ENCODE measurements at places on chromosomes 2 and 18.

GRCh38 chr2:216281316-216281715 is 91.0 kb downstream of the MARCHF4 start:
- no peak for DNase-seq

- DNase-seq = no peak
Measured at GRCh38 chr2:150379166-150379565, 108.3 kb downstream of the RND3 start.

- DNase-seq = no peak
Measured at GRCh38 chr2:217491271-217491670, 511.5 kb downstream of the TNS1 start.

DNA sequence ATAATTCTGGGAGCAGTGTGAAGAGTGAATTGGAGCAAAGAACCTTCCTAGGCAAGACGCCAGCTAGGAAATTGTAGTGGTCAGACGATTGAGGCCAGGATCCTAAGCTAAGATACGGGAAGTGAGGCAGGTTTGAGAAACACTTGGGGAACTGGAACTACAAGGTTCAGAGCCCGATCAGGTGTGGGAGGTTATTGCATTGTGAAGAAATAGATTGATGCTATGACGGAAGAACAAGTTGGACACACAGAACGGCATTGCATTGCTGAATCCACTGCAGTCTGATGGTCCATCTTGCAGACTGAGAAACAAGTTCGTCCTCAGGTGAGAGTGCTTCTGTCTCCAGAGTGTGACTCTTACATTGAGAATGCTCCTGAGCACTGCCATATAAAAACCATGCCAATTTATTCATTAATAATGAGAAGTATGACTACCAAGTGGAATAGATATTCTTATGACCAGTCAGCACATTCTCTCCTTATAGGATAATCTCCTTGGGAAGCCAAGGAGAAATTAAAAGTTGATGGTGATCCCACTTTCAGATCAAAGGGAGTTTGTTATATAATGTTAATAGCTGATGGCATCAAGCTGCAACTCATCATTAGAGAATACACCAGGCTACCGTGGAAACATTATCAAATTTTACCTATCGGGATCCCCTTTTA is 30.9 kb downstream of the ANTXR1 start:
- no peak for DNase-seq

GRCh38 chr2:230430957-230431910 is 15.2 kb downstream of the SP100 start:
- DNase-seq = no peak

GRCh38 chr2:239780236-239780994 is 244.7 kb downstream of the NDUFA10 start:
- DNase-seq = no peak

- no peak for DNase-seq
Measured at GRCh38 chr2:50748671-50749070, 283.3 kb downstream of the NRXN1 start.

DNA sequence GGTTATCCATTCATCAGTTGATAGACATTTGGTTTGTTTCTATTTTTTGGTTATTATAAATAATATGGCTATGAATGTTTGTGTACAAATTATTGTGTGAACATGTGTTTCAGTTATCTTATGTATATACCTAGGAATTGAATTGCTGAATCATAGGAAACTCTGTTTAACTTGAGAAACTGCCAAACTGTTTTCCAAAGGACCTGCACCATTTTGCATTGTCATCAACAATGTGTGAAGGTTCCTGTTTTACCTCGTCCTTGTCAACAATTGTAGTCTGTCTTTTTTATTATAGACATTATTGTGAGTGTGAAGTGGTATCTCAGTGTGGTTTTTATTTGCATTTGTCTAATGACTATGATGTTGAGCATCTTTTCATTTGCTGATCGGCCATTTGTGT is 17.1 kb downstream of the PDK1 start:
- no peak for DNase-seq

DNA sequence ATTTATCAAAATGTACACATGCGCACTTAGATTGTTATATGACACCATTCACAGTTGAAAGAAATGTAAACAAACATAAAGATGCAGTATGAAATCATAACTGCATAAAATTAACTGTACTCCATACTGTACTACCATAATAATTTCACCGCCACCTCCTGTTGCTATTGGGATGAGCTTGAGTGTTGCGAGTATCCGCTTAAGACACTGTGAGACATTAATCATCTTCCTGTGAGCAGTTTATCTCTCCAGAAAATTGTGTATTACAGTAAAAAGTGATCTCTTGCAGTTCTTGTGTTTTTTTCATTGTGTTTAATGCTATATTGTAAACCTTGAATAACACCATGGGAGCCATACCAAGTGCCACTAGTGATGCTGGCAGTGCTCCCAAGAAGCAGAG is 46.1 kb downstream of the OLA1 start:
- no peak for DNase-seq

DNA sequence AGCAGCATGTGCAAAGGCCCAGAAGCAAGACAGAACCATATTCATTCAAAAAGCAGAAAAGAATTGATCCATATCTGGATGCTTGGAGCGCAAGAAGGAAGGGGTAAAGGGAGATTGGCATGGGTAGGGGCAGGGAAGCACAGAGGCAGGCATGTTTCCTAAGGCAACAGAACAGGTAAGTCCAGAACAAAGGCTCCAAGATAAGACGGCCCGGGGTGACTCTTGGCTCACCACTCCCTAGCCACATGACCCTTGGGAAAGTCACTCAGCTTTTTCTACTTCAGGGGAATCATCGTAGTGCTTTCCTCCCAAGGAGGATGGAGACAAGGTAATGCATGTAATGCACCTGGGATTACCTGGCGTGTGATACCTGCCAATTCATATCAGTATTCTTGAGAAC is 37.7 kb upstream of the ST3GAL5 start:
- no peak for DNase-seq

- DNase-seq = no peak
Measured at GRCh38 chr18:74975001-74975400, 233.9 kb downstream of the PTGR3 start.

- DNase-seq = no peak
Measured at GRCh38 chr2:240585101-240585500, 1.4 kb upstream of the CAPN10 start.

DNA sequence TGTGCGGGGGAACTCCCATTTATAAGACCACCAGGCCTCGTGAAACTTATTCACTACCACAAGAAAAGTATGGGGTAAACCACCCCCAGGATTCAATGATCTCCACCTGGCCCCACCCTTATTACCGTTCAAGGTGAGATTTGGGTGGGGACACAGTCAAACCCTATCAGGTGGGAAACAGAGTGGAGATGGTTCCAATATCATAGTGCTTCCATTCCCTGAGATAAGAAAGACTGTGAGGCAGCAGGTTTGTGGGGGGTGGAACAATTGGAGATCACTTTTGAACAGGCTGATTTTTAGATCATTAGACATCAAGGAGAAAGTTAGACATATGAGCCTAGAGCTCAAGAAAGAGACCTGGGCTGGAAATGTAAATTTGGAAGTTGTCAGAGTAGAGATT is 39.3 kb downstream of the GKN2 start:
- no peak for DNase-seq

DNA sequence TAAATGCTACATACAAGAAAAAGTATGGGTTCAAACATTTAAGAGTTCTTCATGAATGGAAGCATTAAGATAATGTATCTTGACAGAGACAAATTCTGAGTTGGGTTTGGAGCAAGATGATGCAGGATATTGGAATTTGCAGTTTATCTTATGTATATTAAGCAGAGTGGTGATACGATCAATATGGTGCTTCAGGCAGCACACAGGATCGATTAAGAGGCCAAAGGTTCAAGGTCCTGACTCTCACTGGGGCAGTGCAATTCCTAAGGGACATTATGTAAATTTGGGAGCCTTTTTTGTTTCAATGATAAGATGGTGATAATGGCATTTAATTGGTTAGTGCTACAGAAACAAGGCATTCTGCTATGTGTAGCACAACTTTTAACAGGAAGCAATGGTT is 381.9 kb downstream of the KCNJ3 start:
- no peak for DNase-seq

DNA sequence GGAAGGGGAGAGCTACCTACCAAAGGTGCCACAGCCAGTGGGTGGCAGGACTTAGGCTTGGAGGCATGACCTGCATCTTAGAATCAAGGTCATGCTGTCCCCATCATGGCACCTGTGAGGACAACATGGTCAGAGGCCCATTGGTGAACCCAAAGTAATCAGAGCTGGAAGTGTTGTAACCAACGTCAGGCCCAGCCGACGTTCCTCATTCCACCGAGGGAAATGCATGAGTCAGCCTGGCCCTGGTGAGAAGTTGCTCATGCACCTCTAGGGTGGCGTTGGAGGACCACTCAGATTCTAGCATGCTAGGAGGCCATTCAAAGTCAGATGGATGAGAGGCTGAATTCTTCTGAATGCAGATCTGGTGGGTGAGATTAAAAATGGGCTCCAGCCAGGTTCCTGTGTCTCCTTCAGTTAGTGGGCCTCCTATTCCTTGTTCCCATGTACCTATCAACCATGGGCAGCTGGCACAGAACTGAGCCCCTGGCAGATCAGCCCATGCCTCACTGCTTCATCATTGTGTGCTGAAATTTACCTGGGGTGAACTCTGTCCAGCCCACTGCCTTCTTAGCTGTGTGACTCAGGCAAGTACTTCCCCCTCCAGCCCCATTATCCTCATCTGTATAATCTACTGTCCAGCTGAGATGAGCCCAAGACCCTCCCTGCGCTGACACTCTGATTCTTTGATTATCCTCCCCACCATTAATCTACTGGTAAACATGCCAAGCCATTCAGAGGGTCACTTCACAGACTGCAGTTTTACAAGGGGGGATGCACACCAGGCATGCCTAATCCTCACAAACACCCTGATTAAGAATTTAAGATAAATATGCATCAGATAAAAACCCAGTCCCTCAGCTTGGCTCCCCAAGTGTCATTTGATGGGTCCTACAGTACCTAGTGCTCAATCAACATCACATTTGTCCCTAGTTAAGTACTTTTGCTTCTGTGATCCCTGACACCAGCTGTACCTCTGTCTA is 14.0 kb downstream of the SLC14A2 start:
- no peak for DNase-seq

DNA sequence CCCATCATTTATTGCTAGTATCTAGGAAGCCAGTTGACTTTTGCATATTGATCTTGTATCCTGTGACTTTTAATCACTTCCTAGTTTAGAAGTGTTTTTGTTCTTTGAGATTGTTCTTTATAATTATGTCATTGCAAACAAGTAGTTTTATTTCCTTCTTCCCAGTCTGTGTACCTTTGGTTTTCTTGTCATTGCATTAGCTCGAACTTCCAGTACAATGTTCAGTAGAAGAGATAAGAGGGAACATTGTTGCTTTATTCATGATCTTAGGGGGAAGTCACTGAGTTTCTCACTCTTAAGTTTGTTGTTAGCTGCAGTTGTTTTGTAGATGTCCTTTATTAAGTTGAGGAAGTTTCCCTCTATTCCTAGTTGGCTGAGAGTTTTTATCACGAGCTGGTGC is 61.0 kb downstream of the TRAPPC12 start:
- DNase-seq = no peak

GRCh38 chr2:174020926-174021662 is 55.9 kb upstream of the SP3 start:
- no peak for DNase-seq

DNA sequence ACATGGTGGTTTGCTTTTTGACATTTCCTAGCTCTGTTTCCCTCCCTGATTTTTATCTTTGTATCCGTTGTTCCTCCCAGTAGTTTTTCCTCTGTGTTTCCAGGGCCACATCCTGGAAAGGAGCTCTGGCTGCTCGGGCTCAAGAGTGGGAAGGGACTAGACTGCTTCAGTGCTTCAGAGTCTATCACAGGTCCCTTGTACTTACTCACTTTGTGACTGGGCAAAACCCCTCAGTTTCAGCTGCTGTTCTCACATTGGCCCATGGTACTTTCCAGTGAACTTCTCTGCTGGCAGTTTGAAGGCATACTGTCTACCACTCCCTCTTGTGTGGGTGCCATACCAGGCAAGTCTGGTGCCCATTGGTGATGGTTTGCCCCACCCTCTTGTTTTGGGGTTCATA is 7.5 kb upstream of the STAMBP start:
- no peak for DNase-seq

DNA sequence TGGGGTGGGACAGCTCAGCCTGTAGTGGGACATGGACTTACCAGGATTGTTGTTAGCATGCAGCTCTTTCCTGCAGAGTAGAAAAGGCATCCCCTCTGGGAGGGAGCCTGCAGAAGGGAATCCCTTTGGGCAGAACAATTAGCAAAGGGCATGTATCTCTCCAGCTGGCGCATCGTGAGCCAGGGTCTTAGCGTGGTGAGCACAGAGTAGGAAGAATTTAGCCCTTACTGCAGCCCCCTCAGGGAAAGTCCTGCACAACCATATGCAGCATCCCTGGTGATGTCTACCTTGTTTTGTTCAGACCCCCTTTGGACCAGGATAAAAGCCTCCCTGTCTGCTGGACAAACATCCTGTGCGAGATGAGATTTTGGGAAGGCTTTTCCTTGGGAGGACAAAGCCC is 292.1 kb downstream of the SLC4A3 start:
- no peak for DNase-seq

DNA sequence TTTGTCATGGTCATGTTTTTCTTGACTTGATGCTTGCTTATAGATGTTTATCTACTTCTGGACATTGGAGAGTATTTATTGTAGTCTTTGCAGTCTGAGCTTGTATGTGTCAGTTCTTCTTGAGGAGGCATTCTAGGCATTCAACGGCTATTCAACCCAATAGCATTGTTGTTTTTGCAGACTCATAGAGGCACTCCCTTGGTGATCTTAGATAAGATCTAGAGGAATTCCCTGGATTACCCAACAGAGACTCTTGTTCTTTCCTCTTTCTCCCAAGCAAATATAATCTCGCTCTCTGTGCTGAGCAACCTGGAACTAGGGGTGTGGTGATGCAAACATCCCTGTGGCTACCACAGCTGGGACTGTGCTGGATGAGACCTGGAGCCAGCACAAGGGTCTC is 40.4 kb downstream of the SYT4 start:
- no peak for DNase-seq

DNA sequence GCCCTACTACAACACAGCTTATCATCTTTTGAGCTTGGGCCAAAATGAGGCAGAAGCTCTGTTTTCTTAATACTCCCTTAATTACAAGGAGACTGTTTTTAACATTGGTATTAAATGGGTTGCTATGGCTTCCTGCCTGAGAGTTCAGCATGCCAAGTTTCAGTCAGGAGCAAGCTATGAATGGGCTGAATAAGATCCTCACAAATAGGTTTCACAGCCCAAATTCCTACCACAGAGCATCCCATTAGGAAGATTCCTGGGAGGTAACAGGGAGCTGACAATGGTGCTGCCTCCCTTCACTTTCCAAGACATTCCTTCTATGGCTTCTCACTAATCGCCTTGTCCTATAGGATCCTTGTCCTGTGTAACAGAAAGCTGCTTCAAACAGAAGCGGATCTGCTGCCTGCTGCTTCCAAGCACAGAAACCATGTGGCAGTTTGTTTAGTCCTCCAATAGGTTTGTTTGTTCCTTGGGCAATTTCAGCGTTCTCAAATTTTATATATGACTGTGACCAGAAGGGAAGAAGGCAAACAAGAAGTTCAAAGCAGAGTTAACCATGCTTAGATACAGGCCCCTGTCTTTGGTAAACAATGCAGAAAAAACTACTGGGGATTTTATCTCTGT is 70.9 kb downstream of the NCKAP5 start:
- no peak for DNase-seq

- DNase-seq = no peak
Measured at GRCh38 chr2:236499691-236500578, 69.7 kb upstream of the ACKR3 start.
